ENCODE measurements at places on chromosomes 7 and 10. TPM values are rescaled to one million over a fixed set of nuclear protein-coding genes. Genes with fewer than 3 reads are reported as not detected.

The C10orf105 gene
- total RNA-seq: 0.36 TPM

The CYP26C1 gene
- 0.14 TPM for total RNA-seq

The CALHM2 gene
- 4.0 TPM for total RNA-seq

DNA sequence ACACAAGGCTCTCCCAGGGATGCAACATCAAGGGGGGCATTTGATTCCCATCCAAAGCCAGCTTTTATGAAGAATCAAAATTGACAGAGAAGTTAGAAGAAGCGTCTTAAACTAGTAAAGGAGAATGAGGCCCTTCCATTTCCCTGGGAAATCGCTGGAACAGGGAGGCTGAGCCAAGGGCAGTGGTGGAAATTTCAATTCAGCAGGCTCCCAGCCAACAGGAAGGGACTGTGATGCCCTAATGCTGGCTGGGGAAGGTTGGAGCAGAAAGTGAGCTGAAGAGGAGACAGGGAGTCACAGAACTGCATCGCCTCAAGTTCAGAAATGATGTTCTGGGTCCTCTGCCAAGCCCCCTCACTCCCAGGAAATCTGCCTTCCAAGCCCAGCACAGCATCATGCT, 517.3 kb downstream of the GRID1 start:
- H3K36me3 ChIP-seq: no peaks in the 10 kb centered on the region
- no peaks in the 10 kb centered on the region for H3K4me1 ChIP-seq
- no peak overlapping the region for H3K27ac ChIP-seq
- no peak overlapping the region for H3K4me3 ChIP-seq

DNA sequence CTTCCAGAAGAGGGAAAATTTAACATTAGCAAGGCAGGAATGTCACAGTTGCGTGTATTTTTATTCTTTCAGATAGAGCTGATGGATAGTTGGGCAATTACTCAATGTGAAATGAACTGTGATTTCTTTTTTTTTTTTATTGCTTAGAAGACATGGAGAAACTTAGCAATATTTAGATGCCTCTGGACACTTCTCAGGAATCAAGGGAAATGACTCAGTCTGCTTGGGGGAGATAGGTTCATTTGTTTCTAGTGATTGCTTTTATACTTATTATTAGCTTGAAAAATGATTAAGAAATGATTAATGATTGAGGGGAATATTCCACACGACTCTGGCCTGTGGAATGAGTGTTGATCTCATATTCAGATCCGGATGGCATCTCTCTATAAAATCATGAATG, 33.1 kb upstream of the TBX20 start:
- no peaks in the 10 kb centered on the region for H3K36me3 ChIP-seq
- H3K27ac ChIP-seq: no peak overlapping the region
- H3K4me1 ChIP-seq: no peaks in the 10 kb centered on the region
- DNase-seq: no peak
- H3K4me3 ChIP-seq: no peak overlapping the region
- H3K27me3 ChIP-seq: no peaks in the 10 kb centered on the region

- peaks cover 46% of the 10 kb centered on the region for H3K4me1 ChIP-seq
- DNase-seq: peak; percentile 72
- H3K27ac ChIP-seq: peak overlapping the region; percentile 95
These were observed 2.2 kb downstream of the MAFK start for GRCh38 chr7:1532456-1533254.

DNA sequence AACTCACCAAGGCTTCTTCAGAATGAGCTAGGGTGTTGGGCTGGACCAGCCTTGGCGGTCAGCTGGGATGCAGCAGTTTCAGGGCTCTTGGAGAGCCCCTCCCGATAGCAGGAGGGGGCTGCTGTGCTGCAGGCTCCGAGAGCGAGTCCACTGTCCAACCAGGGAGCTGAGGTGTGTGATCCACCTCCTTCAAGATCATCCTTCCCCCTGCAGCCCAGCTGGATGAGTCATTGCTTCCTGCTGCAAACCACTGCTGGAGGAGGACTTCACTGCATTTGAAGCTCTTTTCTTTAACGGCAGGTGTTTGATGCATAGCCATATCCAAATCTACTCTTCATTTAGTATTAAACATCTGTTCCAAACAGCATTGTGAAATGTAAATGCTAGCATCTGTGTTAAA, 54.2 kb upstream of the EBF3 start:
- H3K4me1 ChIP-seq: no peaks in the 10 kb centered on the region
- H3K27ac ChIP-seq: no peak overlapping the region
- H3K4me3 ChIP-seq: no peak overlapping the region
- H3K36me3 ChIP-seq: no peaks in the 10 kb centered on the region

DNA sequence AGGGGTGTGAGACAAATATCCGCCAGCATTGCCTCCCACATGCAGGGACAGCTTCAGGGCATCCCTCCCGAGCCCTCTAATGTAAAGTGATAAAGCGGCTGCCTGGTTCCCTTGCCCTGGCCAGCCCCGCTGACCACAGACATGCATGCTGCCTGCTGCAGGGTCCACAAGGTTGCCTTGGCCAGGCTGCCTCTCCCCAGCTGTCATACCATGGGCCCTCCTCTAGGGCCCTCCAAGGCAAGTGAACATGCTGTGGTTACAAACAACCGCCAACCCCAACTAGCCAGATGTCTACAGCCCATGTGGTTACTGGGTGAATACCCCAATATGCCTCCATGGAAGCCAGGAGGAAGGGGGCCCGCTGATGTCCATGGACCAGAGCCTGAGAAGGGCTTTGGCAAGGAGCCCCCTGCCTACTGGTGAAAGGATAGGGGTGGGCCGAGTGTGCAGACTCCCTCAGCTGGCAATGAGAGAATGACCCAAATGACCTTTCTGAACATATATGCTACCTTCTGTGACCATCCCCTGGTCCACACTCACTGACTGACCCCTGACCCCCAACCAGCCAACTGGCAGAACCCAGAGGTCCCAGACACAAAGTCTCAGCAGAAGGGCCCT, 37.4 kb downstream of the GRID1 start:
- H3K27me3 ChIP-seq: no peaks in the 10 kb centered on the region
- no peaks in the 10 kb centered on the region for H3K36me3 ChIP-seq
- H3K27ac ChIP-seq: no peak overlapping the region
- no peak overlapping the region for H3K4me3 ChIP-seq
- no peaks in the 10 kb centered on the region for H3K4me1 ChIP-seq

- H3K4me1 ChIP-seq: peaks cover 77% of the 10 kb centered on the region
- no peaks in the 10 kb centered on the region for H3K36me3 ChIP-seq
- H3K4me3 ChIP-seq: peak overlapping the region; percentile 42
- H3K27ac ChIP-seq: no peak overlapping the region
- peak; percentile 51 for DNase-seq
- peaks cover 68% of the 10 kb centered on the region for H3K27me3 ChIP-seq
These were observed 3.2 kb upstream of the GATA3 start for GRCh38 chr10:8051109-8051821.

DNA sequence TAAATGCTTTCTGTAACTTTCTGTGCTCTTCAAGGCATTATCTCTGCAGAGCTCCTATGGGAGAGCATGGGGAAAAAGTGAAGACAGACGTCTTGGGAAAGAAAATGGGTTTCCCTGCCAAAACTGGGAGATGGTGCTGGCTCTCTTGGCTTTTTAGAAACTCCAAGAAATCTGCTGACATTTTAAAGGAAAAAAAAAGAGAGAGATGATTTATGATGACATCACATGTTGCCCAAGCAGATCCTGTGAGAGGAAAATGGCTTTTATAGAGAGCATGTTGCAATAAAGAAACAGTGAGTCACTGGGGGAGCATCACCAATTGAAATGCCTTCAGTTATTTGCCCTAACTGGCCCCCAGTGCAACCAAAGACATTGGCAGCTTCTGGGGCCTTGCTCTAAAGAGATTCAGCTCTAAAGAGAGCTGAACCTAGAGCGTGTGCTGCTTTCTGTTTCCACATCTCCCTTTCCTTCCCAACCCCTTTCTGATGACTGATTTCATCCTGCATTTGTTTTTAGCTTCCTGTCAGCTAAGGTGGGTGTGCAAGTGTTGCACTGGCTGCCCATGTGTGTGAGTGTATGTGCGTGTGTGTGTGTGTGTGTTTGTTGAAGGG, 37.7 kb downstream of the LRMDA start:
- H3K4me1 ChIP-seq: no peaks in the 10 kb centered on the region
- H3K27ac ChIP-seq: no peak overlapping the region
- no peaks in the 10 kb centered on the region for H3K27me3 ChIP-seq
- H3K4me3 ChIP-seq: no peak overlapping the region

DNA sequence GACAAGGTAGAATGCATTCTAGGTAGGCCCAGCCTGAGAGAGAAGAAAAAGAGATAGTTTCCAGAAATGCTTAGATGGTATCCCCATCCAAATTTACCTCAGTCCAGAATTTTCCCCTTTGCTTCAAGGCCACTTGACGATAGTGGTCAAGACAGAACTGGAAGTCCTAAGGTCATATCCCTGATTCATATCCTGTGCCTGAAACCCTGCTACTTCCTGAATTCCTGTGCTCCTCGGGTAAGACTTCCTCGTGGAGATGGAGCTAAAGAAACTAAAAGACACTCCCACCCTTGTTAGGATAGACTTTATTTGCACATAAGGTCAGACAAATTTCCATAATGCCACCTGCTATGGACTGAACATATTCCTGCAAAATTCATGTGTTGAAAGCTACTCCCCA, 175.9 kb downstream of the EVX1 start:
- DNase-seq: no peak
- H3K36me3 ChIP-seq: no peaks in the 10 kb centered on the region
- no peak overlapping the region for H3K27ac ChIP-seq
- H3K4me3 ChIP-seq: no peak overlapping the region
- H3K27me3 ChIP-seq: no peaks in the 10 kb centered on the region

GRCh38 chr7:3778345-3778744, 477.3 kb downstream of the SDK1 start:
- no peak overlapping the region for H3K4me3 ChIP-seq
- H3K36me3 ChIP-seq: no peaks in the 10 kb centered on the region
- no peak for DNase-seq
- H3K4me1 ChIP-seq: no peaks in the 10 kb centered on the region

DNA sequence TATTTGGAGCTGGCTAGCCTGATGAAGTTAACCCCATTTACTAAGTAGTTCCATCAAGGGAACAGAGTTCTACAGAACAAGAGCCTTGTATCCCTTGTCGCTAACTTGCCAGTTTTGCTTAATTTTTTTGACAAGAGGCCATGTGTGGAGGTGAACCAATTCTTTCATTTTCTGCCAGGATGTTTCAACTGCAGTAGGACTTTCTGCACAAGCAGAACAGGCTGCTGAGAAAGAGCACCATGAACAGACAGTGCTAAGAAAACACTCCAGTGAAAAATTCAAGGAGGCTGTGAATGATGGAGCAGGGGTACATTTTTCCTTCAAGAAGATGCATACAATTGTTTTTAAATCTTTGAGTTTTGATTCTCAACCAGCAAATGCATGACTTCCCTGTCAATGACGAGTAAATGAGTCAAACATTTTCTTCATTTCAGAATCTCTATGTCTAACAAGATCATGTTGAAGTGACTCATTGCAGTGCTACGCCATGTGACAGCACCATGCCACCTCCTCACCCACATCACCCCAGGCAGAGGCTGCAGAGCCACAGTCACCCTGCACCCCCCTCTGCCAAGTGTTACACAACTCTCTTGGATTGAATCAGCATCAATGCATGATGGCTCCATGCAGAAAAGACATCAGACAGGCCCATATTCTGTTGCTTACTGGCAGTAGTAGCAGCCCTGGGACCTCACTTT, 193.1 kb downstream of the COBL start:
- H3K27ac ChIP-seq: no peak overlapping the region
- peaks cover 8% of the 10 kb centered on the region for H3K4me1 ChIP-seq
- peak; percentile 6 for DNase-seq
- H3K27me3 ChIP-seq: no peaks in the 10 kb centered on the region

DNA sequence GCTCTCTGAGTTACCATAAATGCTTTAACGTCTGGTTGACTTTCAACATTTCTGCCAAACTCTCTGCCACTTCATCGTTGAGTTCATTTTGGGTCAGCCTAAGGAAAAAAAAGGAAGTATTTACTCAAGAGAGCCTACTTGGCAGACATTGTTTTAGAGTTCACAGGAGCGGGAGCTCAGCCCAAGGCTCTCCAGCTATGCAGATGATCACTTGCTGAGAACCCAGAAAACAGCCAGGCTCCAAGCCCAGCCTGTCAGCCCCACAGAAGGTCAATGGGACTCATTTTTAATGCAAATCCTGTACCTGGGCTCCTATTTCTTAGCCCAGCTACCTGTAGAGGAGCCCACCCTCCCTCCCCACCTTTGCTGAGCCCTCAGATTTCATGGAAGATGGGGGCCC, 45.5 kb downstream of the NOD1 start:
- H3K4me3 ChIP-seq: no peak overlapping the region
- H3K36me3 ChIP-seq: peaks cover 50% of the 10 kb centered on the region
- no peak overlapping the region for H3K27ac ChIP-seq
- H3K27me3 ChIP-seq: no peaks in the 10 kb centered on the region
- no peaks in the 10 kb centered on the region for H3K4me1 ChIP-seq

GRCh38 chr10:22927661-22928403, at the start of gene ARMC3:
Gene ARMC3, plus strand, starts transcription at chr10:22928053. Its CDS starts 3,944 bp downstream, at chr10:22931997.
- peaks cover 11% of the 10 kb centered on the region for H3K4me1 ChIP-seq
- DNase-seq: peak; percentile 67
- H3K27ac ChIP-seq: no peak within 1 kb of the TSS
- peaks cover 5% of the 10 kb centered on the region for H3K27me3 ChIP-seq

DNA sequence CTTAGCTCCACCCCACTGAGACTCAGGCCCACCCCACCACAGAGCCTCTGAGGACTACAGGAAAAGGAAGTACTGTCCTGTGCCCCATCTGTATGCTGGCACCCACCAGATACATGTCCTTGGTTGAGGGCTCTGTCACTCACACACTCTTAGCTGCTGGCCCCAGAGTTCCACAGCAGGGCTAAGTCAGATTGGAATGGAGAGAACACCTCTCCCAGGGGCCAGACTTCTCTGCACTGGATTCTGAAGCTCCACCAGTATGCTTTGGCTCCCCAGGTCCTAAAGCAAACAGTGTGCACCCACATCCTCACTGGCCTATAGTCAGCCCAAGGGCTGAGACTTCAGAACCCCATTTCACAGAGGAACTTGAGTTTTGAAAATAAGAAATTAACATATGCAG, 103.2 kb upstream of the PPP2R2D start:
- DNase-seq: no peak
- H3K4me3 ChIP-seq: no peak overlapping the region
- H3K27ac ChIP-seq: no peak overlapping the region
- no peaks in the 10 kb centered on the region for H3K4me1 ChIP-seq

- no peaks in the 10 kb centered on the region for H3K4me1 ChIP-seq
These were observed 428.4 kb downstream of the GFRA1 start for GRCh38 chr10:115844591-115844990.

GRCh38 chr10:124692100-124692446, 52.1 kb downstream of the FAM53B start:
- peaks cover 86% of the 10 kb centered on the region for H3K4me1 ChIP-seq
- no peak overlapping the region for H3K27ac ChIP-seq
- H3K27me3 ChIP-seq: no peaks in the 10 kb centered on the region
- no peak for DNase-seq
- H3K36me3 ChIP-seq: peaks cover 68% of the 10 kb centered on the region
- H3K4me3 ChIP-seq: no peak overlapping the region

- H3K27ac ChIP-seq: no peak overlapping the region
- H3K4me1 ChIP-seq: peaks cover 93% of the 10 kb centered on the region
- no peaks in the 10 kb centered on the region for H3K27me3 ChIP-seq
These were observed 83.6 kb downstream of the FAM53B start for GRCh38 chr10:124660404-124661125.

- H3K36me3 ChIP-seq: no peaks in the 10 kb centered on the region
- H3K27ac ChIP-seq: no peak overlapping the region
- H3K27me3 ChIP-seq: no peaks in the 10 kb centered on the region
- no peak for DNase-seq
These were observed 219.1 kb downstream of the GFRA1 start for GRCh38 chr10:116053910-116054309.
